ENCODE measurements at places on chromosomes 13 and 19.

DNA sequence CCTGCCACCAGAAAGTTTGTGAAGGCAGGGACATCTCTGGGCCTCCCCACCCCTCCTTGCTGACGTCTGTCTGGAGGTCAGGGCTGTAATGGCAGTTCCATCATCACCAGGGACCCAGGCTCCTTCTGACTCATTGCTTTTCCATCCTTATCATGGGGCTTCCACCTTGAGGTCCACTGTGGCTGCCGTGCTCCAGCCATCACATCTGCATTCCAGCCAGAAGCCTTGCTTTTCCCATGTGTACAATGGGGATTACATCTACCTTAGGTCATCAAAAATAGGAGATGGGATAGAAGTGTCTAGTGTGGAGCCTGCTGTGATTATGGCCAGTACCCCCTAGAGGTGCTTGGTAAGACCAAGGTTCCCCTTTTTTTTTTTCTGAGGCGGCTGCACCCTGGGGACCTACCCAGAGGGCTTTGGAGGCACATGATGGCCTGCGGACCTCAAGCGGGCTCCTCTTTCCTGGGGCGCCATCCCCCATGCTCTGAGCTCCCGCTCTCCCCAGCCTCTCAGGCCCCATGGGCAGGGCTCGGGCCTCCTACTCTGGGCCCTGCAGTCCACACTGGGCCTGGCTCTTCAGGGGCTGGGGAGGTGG is 13.4 kb upstream of the RANBP3 start:
- DNase-seq, result no peak

DNA sequence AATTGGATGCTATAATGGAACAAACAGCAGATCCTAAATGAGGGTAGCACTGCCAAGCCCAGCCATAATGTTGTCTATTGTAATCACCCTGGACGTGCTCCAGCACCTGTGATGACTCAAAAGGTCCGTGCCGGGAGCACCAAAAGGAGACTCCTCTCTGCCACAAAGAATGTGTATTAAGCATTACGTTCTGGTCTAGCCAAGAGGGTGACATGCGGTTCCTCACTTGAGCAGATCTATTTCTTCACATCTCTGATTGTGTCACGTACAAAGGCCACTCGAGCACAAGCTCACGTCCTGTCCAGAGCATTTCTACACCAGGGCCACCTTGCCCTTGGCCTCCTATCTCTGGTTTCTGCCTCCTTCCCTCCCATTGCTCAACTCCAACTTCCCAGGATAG is 219.9 kb upstream of the IRS2 start:
- DNase-seq, result no peak

GRCh38 chr13:111203736-111204389 is 88.8 kb downstream of the ARHGEF7 start:
- no peak for DNase-seq

DNA sequence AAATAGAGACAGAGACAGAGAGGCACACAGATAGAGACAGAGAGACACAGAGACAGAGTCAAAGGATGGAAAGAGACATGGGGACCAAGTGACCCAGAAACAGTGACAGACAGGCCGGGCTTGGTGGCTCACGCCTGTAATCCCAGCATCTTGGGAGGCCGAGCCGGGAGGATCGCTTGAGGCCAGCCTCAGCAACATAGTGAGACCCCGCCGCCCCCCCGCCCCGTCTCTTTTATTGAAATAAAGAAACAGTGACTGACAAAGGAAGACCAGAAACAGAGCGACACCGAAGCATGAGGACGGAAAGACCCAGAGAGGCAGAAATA is 848 bp upstream of the NECTIN2 start:
- no peak for DNase-seq

DNA sequence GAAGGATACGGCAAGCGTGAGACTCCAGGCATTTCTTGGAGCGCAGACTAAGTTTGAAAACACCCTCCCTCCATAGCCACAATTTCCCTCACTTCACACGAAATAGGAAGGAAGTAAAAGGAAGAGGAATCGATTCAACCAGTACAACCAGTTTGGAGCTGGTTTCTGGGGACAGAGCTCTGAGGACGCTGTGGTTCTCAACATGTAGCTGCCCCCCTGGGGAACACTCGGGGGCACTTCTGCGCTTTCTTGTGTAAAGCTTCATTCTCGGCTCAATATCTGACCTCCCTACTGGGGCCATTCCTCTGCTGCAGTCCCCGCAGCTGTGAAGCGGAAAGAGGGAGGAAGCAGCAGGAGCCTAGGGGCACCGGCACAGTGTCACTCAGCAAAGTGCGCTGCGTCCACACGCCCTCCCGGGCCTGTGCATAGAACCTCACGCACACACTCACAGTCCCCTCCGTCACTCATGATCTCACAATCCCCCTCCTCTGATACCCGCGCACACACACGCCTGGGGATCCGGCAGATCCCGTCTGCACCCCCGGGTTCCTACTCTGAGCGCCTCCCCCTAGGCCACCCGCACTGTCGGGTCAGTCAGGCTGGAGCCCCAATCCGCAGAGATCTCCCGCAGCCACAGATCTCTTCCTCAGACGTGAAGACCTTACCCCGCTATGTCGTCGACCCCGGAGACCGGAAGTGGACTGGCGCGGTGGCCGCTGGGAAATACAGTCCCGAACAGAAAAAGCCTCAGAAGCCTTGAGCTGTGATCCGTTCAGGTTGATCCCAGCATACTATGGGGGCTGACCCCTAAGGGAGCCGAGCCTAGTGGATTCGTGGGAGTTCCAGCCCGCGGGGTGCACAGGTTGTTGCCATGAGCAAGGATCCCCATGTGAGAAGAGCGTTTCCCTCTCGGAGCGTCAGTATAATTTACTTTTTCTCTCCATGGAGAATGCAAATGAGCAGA is at the start of gene ZNF780A:
Gene ZNF780A, minus strand, starts transcription at position 703 of the 964 bp plus-strand sequence. CDS start 6,190 bp downstream, outside the sequence.
- peak; percentile 17 for DNase-seq

DNA sequence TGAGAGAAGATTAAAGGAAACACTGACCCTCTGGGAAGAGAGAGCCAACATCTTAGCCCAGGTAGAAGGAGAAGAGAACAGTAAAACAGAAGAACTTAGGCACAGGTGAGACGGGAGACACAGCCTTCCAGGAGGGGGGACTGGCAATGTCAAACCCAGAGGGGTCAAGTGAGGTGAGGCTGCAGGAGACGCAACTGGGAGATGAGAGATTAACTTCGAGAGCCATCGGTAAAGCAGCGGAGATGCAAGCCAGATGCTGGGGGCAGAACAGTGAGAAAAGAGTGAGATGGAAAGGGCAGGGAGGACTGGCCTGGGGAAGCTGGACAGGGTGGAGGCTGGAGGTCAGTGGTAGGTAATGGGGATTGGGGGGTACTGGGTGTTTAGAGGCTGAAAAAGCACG is 5.2 kb downstream of the INSR start:
- no peak for DNase-seq

DNA sequence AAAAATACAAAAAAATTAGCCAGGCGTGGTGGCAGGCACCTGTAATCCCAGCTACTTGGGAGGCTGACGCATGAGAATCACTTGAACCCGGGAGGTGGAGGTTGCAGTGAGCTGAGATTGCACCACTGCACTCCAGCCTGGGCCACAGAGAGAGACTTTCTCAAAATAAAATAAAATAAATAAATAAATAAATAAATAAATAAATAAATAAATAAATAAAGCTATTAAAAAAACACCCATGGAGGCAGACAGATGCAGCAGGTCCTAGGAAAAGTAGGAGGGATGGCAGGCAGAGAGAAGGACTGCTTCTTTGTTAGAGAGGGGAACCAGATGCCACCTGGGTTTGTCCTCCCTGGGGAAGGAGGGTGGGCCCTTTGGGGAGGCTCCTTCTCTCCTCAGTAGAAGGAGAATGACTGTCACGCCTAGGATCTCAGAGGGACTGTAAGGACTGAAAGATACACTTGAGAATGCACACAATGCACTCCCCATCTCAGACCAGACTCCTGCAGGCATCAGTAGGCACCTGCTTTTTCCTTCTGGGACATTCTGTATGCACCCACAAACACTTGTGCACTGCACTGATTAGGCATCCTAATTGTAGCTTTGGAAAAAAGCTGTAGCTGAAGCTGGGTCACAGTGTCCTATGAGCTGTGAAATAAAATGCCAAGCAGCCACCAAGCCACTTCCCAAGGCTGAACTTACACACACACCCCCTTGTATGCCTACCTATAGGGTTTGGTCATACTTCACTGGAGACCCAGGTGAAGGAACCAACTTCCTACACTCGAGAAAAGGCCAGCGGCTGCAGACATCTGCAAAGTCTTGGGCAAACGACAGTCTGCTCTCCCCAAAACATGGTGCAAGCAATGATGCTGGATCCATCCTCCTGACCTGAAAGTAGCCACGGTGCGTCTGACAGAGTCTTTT is 18.9 kb upstream of the SLC35E1 start:
- DNase-seq, result no peak

Data from NCI-H1436 treated with DMSO at 0.1 percent for 48 hours (cell line).